ENCODE measurements at places on chromosomes 12 and 14.
A peak's percentile ranks its signal among the peaks of the same experiment; 100 is the strongest.

GRCh38 chr12:2477009-2477766 is 317.6 kb upstream of the FKBP4 start:
- DNase-seq = no peak

DNA sequence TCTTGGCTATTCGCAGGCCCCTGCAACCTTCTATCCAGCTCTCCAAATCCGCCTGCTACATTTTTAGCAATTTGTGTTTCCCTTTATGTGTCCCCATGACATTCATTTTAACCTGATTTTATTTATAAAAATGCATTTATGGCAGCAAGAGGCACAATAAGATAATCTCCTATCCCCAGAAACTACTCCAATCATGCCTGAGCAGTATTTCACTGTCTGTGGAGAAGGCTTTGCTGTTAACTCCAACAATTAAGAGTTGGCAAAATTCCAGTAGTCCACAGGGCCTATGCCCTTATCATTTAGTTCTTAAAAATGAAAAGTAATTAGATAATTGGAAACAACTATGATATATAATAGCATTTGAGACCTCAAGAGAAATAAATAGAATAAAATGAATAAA is 462.4 kb downstream of the TRHDE start:
- DNase-seq = no peak

- DNase-seq = no peak
Observed at GRCh38 chr12:2333491-2334195, 280.9 kb downstream of the CACNA1C start.

GRCh38 chr14:72165229-72165698 is 233.0 kb downstream of the RGS6 start:
- no peak for DNase-seq

DNA sequence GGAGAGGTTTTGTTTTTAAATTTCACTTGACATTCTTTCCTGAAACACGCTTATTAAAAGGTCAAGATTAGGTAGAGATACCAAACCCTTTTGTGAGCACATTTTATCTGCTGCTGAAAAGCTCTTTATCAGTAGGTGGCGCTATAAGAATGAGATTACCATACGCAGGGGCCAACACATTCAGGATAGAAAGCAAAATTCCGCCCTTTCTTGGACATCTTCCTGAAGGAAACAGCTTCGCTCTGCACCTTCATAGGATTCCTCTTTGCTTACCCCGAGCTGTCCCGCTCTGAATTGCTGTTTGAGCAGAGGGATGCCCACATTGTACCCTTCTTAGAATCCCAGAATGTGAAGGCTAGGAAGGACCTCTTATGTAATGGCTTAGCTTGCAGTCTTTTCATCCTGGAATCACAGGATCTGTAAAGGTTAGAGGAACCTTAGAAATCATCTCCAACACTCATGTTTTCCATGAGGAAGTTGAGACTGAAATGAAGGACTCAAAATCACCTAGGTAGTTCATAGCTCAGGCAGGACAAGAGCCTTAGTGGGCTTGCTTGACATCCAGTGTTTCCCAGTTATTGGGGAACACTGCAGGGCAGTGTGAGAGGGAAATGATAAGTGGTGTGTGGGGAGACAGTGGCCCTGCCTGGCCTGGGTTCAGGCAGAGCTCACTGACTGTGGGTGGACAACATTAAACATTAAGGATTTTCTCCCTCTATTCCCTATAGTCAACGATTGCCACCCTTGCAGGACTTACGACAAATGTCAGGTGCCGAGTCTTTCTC is 38.7 kb upstream of the CRY1 start:
- DNase-seq = peak; percentile 25

DNA sequence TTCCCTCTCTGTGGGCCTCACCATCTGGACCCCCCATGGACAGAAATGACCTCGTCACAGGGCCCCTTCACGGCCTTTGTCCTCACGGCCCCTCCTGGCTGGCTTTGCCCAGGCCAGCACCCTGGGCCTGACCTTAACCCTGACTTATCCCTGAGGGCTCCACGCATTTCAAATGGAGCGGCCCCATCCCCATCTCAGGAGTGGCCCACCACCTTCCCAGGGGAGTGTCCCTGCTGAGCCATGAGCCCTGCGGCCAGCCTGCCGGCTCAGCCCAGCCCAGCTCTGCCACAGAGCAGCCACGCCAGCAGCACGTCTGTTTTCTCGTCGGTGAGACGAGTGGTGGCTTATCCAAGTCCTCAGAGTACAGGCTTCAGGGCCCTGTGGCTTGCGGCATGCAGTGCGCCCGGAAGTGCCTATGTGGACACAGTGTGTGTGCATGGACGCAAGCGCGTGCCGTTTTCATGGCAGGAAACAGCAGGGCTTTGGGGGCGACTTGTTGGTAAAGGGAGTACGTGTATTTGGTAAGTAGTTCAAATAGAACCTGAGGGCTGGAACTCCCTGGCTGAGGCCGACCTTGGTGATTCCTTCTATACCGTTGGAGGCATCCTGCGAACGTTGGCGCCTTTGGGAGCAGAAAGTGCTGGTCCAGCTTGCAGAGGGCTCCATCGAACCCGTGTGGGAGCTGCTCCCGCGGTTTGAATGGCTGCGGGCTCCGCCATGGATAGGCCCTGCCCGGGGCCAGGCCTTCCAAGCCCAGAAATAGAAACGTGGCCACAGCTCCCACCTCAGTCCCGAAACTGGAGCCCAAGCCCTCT is 52.1 kb downstream of the LRCOL1 start:
- no peak for DNase-seq

GRCh38 chr12:124365726-124366430 is 71.0 kb downstream of the RFLNA start:
- DNase-seq = no peak

DNA sequence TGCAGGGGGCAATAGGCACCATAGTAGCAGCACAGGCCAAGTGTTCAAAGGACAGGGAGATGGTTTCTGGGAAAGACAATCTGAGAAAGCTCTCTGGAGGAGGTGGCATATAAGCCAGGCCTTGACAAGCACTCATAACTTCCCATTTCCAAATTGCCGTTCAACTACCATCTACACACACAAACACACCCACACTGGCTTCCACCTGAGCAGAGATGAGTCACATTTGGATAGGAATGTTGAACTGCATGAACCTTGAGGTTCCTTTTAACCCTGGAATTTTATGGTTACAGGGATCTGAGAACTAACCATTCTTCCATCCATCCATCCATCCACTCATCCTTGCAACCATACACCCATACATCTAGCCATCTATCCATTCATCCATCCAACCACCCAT is 86.6 kb downstream of the KSR2 start:
- no peak for DNase-seq

DNA sequence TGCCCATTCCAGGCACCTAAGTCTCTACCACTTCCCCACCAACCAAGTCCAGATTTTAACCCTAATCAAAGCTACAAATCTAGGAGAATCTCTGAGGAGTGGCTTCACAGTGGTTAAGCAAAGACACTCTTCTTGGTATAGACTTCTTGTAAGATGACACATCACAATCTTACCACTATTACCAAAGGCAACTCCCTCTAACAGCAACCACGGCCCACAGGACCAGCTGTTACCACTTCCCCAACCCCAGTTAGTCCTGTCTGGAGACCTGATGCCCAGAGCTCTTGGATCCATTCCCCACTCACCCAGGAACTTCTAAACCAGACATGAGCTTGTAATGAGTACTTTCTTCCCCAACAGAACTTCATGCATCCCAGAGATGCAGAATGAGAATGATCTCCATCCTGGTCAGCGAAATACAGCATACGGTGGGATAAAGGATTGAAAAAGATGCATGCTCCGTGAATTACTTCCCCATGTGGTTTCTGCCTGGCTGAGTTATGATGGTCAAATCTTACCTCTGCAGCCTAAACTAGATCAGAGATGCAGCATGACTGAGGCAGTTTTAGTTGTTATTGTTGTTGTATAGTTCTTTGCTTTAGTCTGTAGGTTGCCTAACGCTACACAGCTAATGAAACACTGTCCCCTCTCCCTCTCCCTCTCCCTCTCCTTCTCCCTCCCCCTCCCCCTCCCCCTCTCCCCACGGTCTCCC is 87.7 kb upstream of the FOXN3 start:
- no peak for DNase-seq

GRCh38 chr12:57965766-57966165 is 24.4 kb downstream of the ATP23 start:
- DNase-seq = no peak

GRCh38 chr12:96462571-96463280 is 26.7 kb upstream of the CFAP54 start:
- DNase-seq = no peak

- DNase-seq = no peak
Observed at GRCh38 chr12:67453191-67453590, 184.0 kb downstream of the CAND1 start.

- DNase-seq = no peak
Observed at GRCh38 chr14:93787465-93788292, 606 bp downstream of the PRIMA1 start.

- DNase-seq = no peak
Observed at GRCh38 chr12:2228535-2228934, 175.7 kb downstream of the CACNA1C start.

- DNase-seq = no peak
Observed at GRCh38 chr12:108484431-108484830, 30.6 kb upstream of the FICD start.

DNA sequence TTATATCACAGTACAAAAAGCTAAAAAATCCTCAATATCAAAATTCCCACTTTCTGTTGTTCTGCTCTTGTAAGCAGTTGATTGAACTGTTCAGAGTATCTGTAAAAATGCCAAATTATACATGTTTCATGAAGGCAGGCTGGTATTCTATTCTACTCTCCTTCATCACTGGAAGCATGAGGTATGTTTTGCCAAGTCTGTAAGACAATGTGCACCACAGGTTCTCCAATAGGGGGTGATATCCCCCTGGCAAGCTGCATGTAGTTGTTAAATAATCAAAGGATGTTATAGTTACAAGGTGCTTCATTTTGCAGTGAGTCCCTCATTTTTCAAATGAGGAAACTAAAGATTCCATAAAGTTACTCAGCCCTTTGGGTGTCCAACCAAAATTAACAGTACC is 15.1 kb upstream of the NEK9 start:
- DNase-seq = no peak

- DNase-seq = no peak
Observed at GRCh38 chr14:72925815-72926291, 411 bp upstream of the DCAF4 start.

- DNase-seq = no peak
Observed at GRCh38 chr14:74836251-74836960, 39.5 kb downstream of the PROX2 start.

DNA sequence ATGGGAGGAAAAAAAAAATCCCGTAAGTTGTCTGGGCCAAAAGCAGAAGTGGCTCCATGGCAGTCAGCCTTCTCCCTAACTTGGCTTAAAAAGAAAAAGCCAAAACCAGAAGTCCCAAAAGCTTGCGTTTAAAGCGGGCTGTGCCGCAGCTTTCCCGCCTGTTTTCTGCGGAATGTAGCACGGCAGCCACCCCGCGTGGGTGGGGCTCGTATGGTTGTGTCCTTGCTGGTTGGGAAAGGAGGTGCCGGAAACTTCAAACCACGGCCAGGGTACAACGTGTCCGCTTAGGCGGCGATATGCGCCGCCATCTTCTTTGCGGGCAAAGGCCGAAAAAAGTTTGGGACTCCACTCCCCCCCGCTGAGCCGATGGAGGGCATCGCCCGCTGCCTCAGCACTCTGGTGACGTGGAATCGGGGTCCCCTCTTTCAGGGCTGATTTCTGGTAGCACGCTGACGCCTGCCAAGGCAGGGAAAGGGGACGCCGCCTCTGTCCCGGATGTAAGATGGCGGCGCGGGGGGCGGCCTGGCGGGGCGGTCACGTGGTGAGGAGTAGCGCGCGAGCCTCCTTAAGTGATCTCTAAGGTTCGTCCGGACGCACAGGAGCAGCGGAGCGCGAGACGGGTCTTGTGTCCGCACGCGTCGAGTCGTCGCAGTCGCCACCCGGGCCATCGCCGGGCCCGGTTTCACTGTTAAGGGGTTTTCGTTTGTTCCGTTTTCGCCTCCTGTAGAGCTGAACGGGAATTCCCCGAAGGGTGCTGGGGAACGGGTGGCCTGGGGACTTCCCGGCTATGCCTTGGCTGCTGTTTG is 135.8 kb downstream of the MON2 start:
- peak; percentile 46 for DNase-seq

DNA sequence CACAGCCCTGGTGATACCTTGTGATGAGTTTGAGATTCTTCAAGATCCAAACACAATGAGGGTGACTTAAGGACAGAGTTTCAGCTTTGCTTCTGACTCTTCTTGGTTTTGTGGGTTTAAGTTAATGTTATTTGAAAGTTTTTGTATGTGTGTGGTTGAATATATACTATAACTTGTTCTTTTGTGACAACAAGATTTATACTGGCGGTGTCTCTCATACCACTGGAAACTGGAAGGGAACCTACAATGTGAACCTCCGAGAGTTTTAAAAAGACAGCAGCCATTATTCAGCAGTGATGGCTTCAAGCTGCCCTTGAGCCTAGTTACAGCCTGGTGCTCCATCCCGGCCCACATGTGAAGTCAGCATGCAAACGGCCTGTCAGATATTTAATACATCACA is 87.9 kb upstream of the IGF1 start:
- no peak for DNase-seq

- no peak for DNase-seq
Observed at GRCh38 chr12:48946205-48946604, 11.1 kb downstream of the ARF3 start.

- no peak for DNase-seq
Observed at GRCh38 chr12:2295941-2296461, 243.2 kb downstream of the CACNA1C start.

Measured in Panc1 (cell line).